ENCODE measurements at places on chromosomes 3 and 15.

- no peak for DNase-seq
These were observed 1.4 kb upstream of the RAD18 start for GRCh38 chr3:8964436-8965370.

DNA sequence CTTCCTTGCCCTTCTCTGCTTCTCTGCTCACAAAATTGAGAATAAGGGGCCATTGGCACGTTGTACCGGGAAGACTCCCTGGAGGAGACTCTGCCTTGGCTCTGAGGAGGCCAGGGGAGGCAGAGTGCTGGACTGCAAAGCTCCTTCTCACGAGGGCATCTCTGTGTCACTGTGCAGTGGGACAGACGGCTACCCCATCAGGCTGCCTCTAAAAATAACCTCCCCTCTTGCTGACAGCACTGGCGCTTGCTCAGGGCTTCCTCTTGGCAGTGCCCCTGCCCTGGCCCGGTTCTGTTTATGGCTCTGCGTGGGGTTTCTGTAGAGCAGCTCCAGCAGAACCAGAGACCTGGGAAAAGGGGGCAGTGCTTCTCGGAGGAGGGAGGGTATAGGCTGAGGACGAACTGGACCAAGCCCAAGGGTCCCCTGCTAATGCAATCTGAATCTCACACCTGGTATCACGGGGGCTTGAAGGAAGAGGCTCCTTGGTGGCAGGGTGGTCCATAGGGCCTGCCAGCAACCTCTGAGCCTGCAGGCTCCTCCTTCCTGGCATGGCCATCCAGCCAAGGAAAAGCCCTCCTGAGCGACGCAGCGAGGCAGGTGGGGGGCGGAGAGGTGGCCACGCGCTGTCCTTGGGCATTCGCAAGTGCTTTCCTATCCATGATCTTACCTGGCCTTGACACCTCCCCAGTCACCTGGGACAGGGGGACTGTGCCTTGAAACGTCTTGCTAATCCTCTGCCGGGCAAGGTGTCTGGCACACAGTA, 63.3 kb upstream of the TLE3 start:
- no peak for DNase-seq

GRCh38 chr3:52498137-52499054, 3.3 kb downstream of the STAB1 start:
- no peak for DNase-seq

DNA sequence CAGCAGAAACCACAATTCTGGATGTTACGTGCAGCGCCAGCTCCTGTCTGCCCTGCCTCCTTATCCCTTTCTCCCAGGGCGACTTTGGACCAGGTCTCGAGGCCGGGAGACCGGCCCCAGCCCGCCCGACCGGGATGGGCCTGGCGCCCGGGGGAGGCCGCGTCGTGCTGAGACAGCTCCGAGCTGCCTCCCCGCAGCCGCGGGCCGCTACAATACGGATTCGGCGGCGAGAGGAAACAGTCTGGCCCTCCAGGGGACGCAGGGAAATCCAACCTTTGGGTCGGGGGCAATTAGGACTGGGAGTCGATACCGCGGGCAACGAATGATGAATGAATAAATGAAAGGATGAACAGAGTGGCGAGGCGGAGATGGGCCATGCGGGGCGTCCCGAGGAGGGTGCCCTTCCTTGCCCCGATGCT, 537 bp downstream of the GRAMD2A start:
- DNase-seq = no peak

- DNase-seq = no peak
These were observed 420 bp downstream of the KCNH8 start for GRCh38 chr3:19148768-19149091.

GRCh38 chr3:187076297-187076696, 63.0 kb downstream of the RPL39L start:
- no peak for DNase-seq

DNA sequence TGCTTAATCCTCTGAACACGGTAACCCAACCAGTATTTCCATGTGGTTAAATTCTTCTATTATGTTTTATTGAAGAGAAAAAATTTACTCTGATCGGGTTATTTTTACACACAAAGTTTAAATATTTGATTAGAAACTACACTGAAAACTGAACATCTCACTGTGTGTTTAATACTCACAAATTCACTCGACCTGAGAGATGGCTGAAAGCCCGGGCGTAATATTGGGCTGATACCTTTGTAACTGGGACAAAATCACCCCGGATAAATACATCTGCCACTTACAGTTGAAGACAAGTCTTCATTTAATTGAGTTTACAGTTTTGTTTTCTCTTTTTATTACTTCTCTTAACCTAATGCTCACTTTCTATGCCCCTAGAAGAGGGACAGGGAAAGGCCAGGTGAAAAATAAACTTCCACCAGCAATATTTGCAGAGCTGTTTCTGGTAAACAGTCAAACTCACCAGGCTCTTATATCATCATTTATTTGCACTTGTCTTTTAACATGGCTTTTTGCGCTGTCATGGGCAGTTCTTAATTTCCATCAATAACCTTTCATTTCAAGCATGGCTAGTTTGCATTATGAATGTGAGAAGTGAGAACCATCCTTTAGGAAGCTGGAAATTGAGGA, 145.6 kb upstream of the TMCO5A start:
- DNase-seq = no peak

- no peak for DNase-seq
These were observed 7.0 kb downstream of the SNAP23 start for GRCh38 chr15:42502477-42502876.

DNA sequence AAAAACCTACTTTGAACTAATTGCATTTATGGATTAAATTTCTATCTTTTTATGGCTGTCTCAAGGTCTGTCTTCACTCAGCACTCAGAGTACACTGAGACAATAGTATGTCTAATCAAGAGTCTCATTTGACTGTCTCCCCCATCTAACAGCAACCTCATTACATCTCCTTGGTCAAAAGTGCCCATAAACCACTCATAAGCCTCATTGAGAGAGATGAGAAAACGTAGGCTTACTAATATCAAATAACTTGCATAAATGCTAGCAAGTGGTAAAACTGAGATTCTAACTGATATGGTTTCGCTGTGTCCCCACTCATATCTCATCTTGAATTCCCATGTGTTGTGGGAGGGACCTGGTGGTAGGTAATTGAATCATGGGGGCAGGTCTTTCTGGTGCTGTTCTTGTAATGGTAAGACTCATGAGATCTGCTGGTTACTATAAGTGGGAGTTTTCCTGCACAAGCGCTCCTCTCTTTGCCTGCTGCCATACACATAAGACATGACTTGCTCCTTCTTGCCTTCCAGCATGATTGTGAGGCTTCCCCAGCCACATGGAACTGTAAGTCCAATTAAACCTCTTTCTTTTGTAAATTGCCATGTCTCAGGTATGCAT, 113.9 kb downstream of the TFDP2 start:
- no peak for DNase-seq

- DNase-seq = no peak
These were observed 5.1 kb downstream of the PLSCR1 start for GRCh38 chr3:146539315-146539714.

DNA sequence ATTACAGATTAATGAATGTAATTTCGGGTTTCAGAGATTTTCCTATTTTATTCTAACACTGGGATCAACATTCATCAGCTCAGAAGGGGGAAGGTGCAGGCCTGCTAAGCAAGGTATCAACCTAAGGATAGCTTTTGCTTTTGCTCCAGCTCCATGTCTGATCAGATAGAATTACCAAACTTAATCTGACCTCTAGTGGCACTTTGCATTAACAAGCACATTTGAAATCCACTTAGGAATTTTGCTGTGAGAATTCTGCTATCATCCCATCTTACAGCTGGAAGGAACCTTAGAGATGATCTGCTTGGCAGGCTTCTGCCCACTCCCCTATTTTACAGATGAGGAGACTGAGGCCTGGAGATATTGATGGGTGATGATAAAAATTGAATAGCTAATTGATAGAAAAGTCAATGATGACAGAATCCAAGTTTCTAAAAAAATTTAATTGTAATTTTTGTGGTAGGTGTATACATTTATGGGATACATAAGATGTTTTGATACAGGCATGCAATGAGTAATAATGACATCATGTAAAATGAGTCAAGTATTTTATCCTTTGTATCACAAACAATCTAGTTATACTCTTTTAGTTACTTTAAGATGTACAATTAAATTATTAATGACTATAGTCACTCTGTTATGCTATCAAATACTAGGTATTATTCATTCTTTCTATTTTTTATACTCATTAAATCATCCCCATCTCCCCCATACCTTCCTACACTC, 209.2 kb upstream of the ZPLD1 start:
- DNase-seq = no peak

GRCh38 chr3:129470861-129471260, 30.8 kb downstream of the IFT122 start:
- DNase-seq = no peak

DNA sequence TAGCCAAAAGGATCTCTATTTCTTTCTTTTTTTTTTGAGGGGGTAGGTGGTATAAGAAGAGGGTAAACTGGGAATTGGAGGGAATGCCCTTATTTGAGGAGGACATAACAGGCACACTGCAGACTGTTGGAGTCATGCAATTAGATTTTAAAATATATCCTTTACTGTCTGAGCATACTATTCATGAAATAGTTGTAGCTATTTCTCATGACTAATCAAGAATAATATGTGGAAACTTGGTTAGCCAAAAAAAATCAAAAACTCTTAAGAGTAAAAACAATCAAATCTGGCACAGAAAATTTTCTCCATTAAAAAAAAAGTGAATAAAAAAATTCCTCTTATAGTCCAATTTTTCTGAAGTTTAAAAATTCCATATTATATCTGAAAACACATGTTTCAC, 174.9 kb downstream of the SCAPER start:
- no peak for DNase-seq

DNA sequence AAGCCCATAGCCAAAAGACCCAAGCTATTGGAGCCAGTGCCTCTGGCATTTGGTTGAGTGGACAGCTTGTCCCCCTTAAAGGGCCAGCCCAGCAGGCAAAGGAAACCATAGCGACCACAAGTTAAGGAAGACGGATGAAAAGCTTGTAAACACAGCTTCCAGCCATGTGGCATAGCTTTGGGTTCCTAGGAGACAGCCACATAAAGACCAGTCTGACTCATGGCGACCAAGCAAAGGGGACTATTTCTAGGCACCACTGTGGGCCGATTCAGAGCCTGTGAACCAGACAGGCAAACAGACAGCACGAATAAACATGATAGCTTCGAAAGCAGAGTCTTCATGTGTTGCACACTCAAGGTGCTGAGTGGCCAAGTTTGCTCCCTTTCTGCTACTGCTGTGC, 30.5 kb upstream of the SRGAP3 start:
- DNase-seq = no peak

- no peak for DNase-seq
These were observed 52.7 kb downstream of the MB21D2 start for GRCh38 chr3:192864941-192865340.

- no peak for DNase-seq
These were observed 3.7 kb upstream of the PLA2G4F start for GRCh38 chr15:42160136-42160535.

- DNase-seq = no peak
These were observed 195.5 kb downstream of the SSR3 start for GRCh38 chr3:156359368-156359767.

GRCh38 chr3:98655666-98656065, 62.3 kb upstream of the CPOX start:
- DNase-seq = no peak

DNA sequence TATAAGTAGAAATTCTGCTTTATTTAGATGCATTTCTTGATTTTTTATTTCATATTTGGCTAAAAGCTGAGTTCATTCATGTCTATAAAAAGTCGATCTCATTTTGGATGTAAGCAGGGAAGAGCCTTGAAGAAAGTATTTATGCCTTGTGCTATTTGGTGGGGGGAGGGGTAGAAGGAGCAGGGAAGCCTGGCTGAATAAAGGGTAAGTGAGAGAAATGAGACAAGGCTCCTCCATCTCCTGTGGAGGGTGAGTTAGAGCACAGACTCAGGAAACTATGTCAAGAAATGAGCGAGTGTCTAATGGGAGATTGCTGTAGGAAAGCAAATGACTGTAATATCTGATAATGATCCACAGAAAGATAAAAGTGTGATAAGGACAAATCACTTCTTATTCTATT, 121.8 kb upstream of the ATP11B start:
- no peak for DNase-seq

DNA sequence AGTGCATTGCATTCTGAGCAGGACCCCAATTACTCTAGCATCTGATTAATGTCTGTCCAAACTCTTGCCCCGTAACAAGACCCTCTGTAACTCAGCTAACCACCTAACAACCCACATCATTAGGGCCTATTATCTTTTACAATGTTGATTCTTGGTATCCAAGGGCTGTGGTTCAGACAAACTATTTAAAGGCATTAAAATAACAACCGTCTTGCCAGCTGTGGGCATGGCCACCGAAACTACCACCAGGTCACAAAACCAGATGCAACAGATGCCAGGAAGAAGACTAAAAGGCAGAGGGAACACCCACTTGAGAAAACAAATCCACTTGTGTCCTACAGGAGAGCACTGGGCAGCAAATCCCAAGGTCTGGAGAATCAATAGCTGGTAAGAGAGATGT, 262.9 kb downstream of the ERC2 start:
- no peak for DNase-seq

DNA sequence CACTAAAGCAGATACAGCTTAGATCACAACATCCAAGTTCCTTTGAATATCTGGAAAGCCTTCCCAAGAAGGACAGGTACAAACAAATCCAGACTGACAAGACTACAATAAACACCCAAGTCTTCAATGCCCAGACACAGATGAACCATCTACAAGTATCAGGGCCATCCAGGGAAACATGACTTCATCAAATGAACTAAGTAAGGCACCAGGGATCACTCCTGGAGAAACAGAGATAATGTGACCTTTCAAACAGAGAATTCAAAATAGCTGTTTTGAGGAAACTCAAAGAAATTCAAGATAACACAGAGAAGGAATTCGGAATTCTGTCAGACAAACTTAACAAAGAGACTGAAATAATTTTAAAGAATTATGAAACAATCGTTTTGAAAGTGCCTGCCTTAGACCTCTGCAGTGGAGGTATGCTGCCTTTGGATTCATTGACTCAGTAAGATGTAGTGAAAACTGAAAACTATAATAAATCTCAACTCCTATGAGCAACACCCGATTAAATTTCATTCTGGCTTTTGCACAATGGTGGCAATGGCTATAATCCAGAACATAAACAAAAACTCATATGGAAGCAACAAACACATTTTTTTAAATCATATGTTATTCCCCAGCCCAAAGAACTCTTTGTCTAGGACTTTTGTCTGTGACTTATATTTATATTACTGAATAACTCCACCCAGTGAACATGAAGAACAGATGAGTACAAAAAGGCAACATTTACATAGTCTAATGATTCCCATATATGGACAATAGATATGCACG, 12.6 kb upstream of the COL8A1 start:
- DNase-seq = no peak

All from iPS DF 6.9 (cell line).